ENCODE measurements at places on chromosomes 4 and X.

DNA sequence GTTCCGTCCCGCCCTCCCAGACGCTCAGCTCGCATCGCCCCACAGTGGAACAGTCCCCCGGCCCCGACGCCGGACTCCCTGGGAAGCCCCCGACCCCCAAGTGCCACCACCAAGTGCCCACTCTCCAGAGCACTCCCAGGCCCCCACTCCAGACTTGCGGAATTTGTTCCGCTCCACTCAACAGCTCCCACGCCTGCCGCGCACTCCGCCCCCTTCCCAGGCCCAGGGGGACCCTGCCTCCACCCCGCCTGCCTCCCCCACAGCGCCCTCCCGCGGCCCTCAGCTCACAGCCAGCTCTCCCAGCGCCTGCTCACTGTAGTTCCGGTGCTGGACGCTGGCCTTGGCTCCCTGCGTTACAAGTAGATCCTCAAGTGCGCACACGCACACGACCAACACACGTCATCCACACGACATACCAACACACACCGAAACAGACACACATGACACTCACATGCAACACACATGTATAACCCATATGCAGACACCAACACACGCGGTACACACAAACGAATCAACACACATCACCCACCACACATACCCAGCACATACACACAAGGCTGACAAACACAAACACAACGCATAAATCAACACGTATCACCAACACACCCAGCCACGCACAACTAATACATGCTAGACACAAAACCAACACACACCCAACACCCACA, 8.0 kb downstream of the MSX1 start:
- DNase-seq = no peak

DNA sequence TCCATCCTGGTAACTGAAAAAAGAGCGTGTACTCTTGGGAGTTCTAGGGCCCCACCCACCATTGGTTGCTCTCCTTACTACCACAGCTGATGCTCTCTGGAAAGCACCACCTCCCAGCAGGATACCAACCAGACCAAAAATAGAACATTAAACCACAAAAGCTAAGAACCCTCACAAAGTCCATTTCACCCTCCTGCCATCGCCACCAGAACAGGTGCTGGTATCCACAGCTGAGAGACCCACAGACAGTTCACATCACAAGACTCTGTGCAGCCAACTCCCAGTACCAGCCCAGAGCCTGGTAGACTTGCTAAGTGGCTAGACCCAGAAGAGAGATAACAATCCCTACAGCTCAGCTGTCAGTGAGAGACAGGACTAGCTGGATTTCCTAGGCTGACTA, 240.6 kb downstream of the PABPC4L start:
- no peak for DNase-seq

- peak; percentile 30 for DNase-seq
Observed at GRCh38 chrX:72498782-72499181, 73.9 kb downstream of the HDAC8 start.

DNA sequence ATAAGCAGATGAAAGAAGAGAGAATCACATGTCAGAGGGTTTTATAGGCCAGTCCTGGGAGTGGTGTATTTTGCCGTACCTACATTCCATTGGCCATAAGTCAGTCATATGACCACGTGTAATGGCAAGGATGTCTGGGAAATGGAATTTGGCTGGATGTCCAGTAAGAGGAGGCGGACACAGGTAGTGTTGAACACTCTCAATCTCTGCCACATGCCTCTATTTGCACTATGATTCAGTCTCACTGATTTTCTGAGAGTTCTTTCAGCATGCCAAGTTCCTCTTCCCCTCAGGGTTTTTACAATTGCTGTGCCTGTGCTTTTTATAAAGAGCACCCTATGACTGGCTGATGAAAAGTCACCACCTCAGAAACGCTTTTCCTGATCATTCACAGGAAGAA, 164.2 kb upstream of the GPR101 start:
- no peak for DNase-seq

DNA sequence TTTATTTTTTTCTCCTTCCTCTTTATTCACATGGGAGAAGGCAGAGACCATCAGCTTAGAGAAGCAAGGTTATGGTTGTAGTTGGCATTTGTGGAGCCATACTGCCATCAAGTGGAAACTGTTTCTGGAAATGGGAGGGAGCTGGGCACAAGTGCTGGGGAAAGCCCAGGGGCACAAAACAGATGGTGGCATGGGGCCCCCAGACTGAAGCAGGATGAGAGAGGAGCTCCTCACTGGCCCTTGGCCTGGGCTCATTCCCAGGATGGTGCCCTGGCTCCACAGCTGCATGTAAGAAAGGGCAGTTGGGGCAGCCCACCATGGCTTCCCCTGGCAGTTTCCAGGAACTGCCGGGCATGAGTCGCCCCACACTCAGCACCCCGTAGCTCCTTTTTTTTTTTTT, 59.2 kb downstream of the NBDY start:
- DNase-seq = no peak

GRCh38 chr4:102036619-102037376, 246.3 kb downstream of the BANK1 start:
- DNase-seq = no peak

DNA sequence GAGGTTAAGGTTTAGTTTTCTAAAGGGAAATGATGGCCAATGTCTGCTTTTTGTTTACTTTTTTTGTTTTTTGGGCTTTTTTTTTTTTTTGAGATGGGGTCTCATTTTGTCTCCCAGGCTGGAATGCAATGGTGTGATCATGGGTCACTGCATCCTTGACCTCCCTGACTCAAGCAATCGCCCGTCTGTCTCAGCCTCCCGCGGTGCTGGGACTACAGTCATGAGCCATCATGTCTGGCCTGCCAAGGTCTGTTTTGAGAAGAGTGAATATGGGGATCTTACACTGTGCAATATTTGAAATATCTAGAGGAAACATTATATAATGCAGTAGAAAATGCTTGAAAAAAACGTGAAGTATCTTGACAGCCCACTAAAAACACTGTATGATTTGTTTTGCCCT, 162.5 kb downstream of the GASK1B start:
- DNase-seq = no peak

DNA sequence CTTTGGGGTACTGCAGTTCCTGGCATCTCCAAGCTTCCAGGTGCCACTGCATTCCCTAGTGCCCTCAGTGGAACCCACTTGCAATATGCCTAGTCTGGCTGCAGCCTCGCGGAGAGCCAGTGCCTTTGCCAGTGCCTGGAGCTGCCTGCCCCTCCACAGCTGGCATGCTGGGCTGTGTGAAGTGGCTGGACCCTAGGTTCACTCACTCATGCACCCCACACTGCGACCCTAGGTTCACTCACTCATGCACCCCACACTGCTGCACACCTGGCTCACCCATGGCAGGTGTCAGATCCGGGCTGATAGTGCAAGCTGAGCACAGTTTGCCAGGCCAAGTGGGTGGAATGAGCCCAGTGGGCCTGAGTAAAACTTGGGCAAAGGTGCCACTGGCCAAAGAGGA, 253.0 kb upstream of the NDST4 start:
- DNase-seq = no peak

DNA sequence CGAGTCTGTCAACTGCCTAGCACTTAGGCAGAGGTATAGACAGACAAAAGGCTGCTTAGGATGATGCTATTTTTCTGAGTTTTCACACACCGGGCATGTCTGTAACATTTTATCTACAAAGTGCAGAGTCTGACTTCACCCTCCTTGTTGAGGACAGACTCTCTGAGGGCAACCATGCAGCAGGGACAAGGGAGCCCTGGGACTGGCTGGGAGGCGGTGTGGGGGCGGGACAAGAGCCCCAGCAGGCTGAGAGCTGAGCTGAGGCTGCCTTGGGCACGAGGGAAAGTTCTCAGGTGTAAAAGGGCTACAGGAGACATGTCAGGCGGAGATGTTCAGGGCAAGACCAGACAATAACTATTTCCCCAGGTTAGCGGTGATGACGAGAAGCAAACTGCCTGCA, 81.6 kb downstream of the GATB start:
- DNase-seq = no peak

GRCh38 chrX:139078761-139079280, 367.3 kb upstream of the FGF13 start:
- DNase-seq = no peak

- no peak for DNase-seq
Observed at GRCh38 chr4:90580326-90580725, 453.1 kb downstream of the CCSER1 start.

GRCh38 chr4:155781249-155781831, 22.5 kb downstream of the GUCY1B1 start:
- no peak for DNase-seq

GRCh38 chrX:100829730-100830129, 9.5 kb downstream of the CSTF2 start:
- DNase-seq = no peak

GRCh38 chr4:141132072-141132708, 1.1 kb downstream of the RNF150 start:
- no peak for DNase-seq

GRCh38 chrX:23756165-23756564, 13.1 kb upstream of the ACOT9 start:
- DNase-seq = peak; percentile 73

- peak; percentile 33 for DNase-seq
Observed at GRCh38 chr4:189792924-189793618, 147.6 kb upstream of the FRG1 start.

GRCh38 chr4:53161051-53161786, 204.6 kb downstream of the SCFD2 start:
- no peak for DNase-seq

DNA sequence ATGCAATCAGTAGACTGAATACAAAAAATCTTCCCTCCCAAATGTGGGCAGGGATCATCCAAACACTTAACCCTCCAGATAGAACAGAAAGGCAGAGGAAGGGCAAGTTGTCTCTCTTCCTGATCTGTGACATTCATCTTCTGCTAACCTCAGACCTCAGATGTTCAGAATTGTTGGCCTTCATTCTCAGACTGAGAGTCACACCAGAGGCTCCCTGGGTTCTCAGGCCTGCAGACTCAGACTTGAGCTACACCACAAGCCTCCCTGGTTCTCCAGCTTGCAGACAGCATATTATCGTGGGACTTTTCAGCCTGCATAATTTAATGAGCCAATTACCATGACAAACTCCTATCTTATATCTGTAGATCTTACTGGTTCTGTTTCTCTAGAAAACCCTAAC, 1471.6 kb upstream of the ADGRL3 start:
- no peak for DNase-seq

- peak; percentile 22 for DNase-seq
Observed at GRCh38 chrX:100674705-100675104, 30.7 kb downstream of the SRPX2 start.

GRCh38 chrX:44152852-44153251, 179.7 kb upstream of the NDP start:
- no peak for DNase-seq

DNA sequence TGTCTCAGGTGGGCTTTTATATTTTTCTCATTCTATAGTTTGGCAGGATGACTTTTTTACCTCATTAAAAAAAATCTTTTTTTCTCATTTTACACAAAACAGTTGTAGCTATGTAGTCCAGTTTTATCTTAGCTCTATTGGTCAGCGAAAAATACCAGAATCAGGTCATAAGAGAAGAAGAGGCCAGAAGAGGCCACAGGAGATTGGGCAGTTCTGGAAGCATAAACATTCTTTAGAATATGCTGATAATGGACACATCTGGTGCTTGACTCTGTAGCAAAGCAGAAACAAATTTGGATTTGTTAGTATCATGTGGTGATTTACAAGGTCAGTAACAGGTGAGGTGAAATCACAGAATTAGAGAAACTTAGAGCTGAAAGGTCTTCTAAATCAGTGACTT, 66.6 kb upstream of the ARHGAP24 start:
- no peak for DNase-seq

GRCh38 chr4:72665171-72665968, 96.3 kb upstream of the ADAMTS3 start:
- no peak for DNase-seq

GRCh38 chrX:138917781-138918180, 206.3 kb upstream of the FGF13 start:
- DNase-seq = no peak

DNA sequence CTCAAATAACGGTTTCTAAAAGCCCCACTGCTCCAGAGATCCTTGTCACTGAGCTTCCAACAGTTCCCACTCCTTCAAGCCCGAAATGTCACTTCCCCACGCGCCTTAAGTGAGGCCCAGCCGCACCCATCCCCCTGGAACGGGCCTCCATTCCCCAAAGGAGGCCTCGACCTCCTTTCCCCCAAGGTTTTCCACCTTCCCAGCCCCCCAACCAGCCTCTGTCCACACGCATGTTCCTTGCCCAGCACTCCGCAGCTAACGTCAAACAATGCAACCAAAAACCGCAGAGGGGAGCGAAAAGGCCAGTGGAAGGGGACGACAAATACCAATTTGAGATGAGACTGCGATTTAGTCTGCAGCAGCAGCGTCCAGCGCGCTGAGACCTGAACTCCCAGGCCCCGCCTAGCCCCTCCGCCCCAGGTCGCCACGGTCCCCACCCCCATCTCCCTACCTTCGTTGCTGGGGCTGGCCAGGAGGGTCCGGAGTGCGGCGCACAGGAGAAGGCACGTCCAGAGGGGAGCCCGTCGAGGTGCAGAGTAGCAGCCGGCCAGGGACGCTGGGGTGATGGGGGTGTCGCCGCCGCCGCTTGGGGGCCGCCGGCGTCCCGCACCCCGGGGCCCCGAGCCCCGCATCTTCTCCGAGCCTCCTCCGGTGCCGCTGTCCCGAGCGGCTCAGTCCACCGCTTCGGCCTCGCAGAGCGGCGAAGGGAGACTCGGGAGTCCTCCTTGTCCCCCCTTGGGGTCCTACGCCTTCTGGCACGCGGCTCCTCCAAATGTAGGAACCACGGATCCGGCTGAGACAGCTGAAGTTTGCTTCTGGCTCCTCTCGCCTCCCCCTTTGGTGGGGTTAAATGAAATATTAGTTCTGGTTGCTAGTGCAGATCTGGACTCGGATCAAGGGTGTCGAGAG, 924 bp downstream of the EPHA5 start:
- no peak for DNase-seq

DNA sequence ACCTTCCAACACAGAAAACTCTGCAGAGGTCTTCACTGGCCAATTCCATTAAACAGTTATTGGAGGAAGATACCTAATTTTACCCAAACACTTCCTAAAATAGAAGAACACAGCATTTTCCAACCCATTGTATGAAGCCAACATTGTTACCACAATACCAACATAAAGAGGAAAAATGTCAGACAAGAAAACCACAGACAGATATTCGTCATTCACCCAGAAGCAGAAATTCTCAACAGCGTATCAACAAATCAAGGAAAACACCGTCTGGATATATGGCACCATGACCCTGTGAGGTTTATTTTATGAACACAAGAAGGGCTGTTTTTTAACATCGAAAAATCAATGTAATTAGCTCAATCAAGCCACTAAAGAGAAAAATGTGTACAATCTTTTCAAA, 255.6 kb downstream of the ASMT start:
- DNase-seq = no peak

DNA sequence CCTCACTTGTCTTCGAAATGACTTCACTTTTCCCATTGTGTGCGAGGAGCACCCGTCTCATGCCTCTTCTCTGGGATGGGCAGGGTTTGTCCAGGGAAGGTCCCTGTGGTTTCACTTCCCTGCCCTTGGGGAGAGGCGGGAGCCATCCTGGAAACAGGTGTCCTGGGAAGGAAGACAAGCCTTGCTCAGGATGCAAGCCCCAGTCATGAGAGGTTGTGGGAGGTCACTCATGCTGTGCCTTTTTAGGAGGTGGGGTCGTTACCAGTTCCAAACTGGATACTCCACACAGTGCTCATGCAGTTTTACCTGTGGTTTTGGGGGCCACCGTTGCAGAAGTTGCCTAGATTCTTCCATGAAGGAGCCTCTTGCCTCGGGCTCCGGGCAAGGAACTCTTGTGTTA, 3.8 kb downstream of the RGS12 start:
- DNase-seq = no peak

- DNase-seq = no peak
Observed at GRCh38 chrX:114365065-114365834, 218.6 kb upstream of the HTR2C start.
